Thymus (tissue), 14 donors: ENCODE measurements at places on chromosomes 5 and 9. TPM values are rescaled to one million over a fixed set of nuclear protein-coding genes. Genes with fewer than 3 reads are reported as not detected.

GRCh38 chr9:36802201-36802920 lies 229.7 kb downstream of the MELK start:
- H3K27me3 ChIP-seq: no peaks in the 10 kb centered on the region
- no peak for DNase-seq
- no peaks in the 10 kb centered on the region for H3K4me1 ChIP-seq
- H3K27ac ChIP-seq: no peak overlapping the region
- no peak overlapping the region for H3K4me3 ChIP-seq

DNA sequence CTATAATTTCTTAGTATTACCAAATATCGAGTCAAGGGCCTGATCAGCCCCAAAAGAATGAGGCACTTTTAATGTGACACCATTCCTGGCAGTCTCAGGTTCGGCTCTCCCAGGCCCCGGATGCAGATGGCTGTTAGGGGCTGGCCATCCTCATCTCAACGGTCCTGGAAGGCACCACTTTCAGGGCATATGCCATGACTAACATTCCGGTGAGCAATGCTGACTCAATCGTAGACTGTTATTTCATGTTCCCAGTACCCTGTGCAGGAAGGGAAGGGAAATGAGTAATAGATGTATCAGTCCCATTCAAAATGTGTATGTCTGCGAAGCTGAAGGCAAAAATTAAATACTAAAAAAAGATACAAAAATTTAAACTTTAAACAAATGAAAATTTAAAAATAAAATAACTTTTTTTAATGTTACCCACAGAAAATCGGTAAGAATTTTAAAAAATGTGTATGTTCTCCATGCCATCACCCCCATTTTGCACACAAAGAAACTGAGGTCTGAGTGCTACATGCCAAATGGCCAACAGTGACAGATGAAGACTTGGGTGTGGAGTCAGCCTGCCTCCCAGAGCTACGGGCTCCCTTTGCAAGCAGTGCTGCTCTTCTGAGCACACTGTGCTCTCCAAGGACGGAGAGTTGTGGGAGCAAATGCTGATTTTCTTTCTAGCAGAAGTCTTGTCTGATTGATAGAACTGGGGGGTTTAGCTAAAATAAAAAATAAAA lies 79.0 kb downstream of the GLDC start:
- no peaks in the 10 kb centered on the region for H3K27me3 ChIP-seq
- no peak for DNase-seq
- no peaks in the 10 kb centered on the region for H3K4me1 ChIP-seq
- H3K36me3 ChIP-seq: no peaks in the 10 kb centered on the region
- no peak overlapping the region for H3K4me3 ChIP-seq
- H3K27ac ChIP-seq: no peak overlapping the region

The ADGRV1 gene
- 5.1 TPM for polyA plus RNA-seq

DNA sequence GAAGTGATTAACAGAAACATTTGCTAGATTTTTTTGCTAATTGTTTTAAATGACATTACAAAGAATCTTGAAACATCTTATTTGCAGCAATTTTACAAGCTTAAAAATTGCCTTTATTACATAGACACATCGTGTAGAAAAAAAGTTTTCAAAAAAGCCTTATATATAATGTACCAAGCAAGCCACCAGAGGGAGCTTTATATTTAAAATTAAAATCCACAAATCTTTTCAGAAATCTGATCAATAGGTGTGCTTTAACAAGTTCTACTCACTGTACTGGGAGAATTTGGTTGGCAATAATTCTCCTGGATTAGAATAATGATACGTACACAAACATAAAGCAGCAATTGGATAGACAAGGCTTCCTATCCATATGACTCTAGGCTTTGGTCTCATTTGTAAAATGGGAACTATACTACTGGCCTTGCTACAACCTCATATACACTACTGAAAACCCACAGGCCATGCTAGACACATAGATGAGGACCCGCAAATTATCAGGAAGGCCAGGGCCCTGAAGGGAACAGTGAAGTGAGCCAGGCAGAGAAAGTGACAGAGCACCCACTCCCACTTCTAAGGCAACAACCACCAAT lies 4.8 kb downstream of the PSMB7 start:
- peaks cover 76% of the 10 kb centered on the region for H3K36me3 ChIP-seq
- no peak overlapping the region for H3K27ac ChIP-seq
- H3K27me3 ChIP-seq: no peaks in the 10 kb centered on the region
- H3K4me3 ChIP-seq: no peak overlapping the region
- peaks cover 7% of the 10 kb centered on the region for H3K4me1 ChIP-seq

- H3K4me1 ChIP-seq: no peaks in the 10 kb centered on the region
- H3K27ac ChIP-seq: no peak overlapping the region
- H3K36me3 ChIP-seq: no peaks in the 10 kb centered on the region
- DNase-seq: no peak
- no peaks in the 10 kb centered on the region for H3K27me3 ChIP-seq
These were observed 69.7 kb downstream of the MED10 start for GRCh38 chr5:6308683-6309082.

The BTNL8 gene
- 0.46 TPM for polyA plus RNA-seq

GRCh38 chr9:114706711-114707110 lies 24.7 kb upstream of the TEX48 start:
- H3K36me3 ChIP-seq: no peaks in the 10 kb centered on the region
- no peaks in the 10 kb centered on the region for H3K4me1 ChIP-seq
- no peak overlapping the region for H3K4me3 ChIP-seq
- no peak for DNase-seq

- H3K36me3 ChIP-seq: no peaks in the 10 kb centered on the region
- H3K4me3 ChIP-seq: no peak overlapping the region
- no peaks in the 10 kb centered on the region for H3K4me1 ChIP-seq
- H3K27ac ChIP-seq: no peak overlapping the region
These were observed 626.9 kb upstream of the PTGER4 start for GRCh38 chr5:40052808-40053207.

- peak; percentile 10 for DNase-seq
- H3K4me1 ChIP-seq: no peaks in the 10 kb centered on the region
- H3K27me3 ChIP-seq: no peaks in the 10 kb centered on the region
- no peaks in the 10 kb centered on the region for H3K36me3 ChIP-seq
These were observed 49.2 kb downstream of the EQTN start for GRCh38 chr9:27247756-27248155.

The MLANA gene
- polyA plus RNA-seq: 0.09 TPM

DNA sequence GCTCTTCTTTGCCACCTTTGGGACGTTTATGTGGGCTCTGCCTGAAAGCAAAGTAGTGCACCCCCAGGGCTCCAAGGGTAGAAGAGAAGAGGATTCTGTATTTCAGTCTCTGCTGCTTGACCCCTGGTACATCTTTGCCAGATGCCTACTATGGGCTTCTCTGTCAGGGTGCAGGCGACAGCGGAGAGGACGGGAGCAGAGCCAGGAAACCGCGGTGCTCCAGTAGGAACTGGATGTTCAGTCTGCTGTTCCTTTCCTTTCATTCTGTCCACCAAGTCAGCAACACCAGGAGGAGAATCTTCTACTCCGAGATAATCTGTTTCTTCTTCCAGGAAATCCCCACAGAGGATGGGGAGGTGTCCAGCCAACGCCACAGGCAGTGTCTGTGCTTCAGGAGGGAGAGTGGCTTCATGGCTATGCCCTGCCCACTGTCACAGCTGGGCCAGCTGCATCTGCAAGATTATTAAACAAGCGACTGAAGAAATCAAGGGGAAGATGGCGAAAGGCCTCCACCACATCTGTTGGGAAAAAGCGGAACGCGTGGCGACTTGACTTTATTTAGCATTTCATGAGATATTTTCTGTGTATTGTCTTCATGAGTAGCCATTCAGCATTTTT lies 398.3 kb downstream of the IRX1 start:
- peaks cover 46% of the 10 kb centered on the region for H3K4me1 ChIP-seq
- no peak for DNase-seq
- no peaks in the 10 kb centered on the region for H3K36me3 ChIP-seq
- no peaks in the 10 kb centered on the region for H3K27me3 ChIP-seq
- no peak overlapping the region for H3K27ac ChIP-seq

DNA sequence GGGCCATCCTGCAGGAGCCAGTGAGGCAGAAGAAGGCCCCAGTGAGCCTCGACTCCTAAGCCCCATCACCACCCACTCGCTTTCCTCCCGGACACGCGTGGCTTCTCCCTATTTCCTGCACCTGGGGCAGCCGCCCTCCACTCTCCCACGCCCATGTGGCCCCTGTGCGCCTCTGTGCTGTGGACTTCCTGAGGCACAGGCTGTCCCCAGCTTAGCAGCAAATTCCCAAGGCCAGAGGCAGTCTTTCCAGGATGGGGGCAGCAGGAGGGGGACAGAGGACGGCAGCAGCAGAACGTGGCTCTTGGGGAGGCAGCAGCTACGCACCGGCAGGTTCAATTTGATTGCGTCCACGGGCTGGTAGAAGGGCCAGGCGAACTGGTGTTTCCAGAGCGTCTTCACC lies 14.9 kb downstream of the BRD3 start:
- no peak overlapping the region for H3K4me3 ChIP-seq
- H3K27ac ChIP-seq: no peak overlapping the region
- no peaks in the 10 kb centered on the region for H3K27me3 ChIP-seq
- no peak for DNase-seq
- peaks cover 50% of the 10 kb centered on the region for H3K36me3 ChIP-seq
- H3K4me1 ChIP-seq: no peaks in the 10 kb centered on the region

- H3K27ac ChIP-seq: no peak overlapping the region
- no peaks in the 10 kb centered on the region for H3K27me3 ChIP-seq
- no peak for DNase-seq
- no peak overlapping the region for H3K4me3 ChIP-seq
These were observed 140.0 kb downstream of the GCNT1 start for GRCh38 chr9:76598981-76599380.

GRCh38 chr5:171010086-171010485 lies 148.3 kb downstream of the RANBP17 start:
- H3K4me3 ChIP-seq: no peak overlapping the region
- DNase-seq: no peak
- H3K27me3 ChIP-seq: no peaks in the 10 kb centered on the region
- H3K36me3 ChIP-seq: no peaks in the 10 kb centered on the region
- no peaks in the 10 kb centered on the region for H3K4me1 ChIP-seq

DNA sequence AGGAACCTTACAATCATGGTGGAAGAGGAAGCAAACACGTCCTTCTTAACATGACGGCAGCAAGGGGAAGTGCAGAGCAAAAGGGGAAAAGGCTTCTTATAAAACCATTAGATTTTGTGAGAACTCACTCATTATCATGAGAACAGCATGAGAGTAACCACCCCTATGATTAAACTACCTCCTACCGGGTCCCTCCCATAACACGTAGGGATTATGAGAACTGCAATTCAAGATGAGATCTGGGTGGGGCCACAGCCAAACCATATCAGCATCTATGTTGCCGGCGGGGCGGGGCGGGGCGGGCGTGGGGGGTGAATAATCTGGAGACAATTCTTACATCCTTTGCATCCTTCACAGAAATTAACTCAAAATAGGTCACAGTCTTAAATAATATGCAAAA lies 58.8 kb upstream of the GFPT2 start:
- DNase-seq: no peak
- H3K27me3 ChIP-seq: no peaks in the 10 kb centered on the region
- H3K36me3 ChIP-seq: no peaks in the 10 kb centered on the region

The WWC1 gene
- 6.0 TPM for polyA plus RNA-seq

The ADCY2 gene
- 1.0 TPM for polyA plus RNA-seq

DNA sequence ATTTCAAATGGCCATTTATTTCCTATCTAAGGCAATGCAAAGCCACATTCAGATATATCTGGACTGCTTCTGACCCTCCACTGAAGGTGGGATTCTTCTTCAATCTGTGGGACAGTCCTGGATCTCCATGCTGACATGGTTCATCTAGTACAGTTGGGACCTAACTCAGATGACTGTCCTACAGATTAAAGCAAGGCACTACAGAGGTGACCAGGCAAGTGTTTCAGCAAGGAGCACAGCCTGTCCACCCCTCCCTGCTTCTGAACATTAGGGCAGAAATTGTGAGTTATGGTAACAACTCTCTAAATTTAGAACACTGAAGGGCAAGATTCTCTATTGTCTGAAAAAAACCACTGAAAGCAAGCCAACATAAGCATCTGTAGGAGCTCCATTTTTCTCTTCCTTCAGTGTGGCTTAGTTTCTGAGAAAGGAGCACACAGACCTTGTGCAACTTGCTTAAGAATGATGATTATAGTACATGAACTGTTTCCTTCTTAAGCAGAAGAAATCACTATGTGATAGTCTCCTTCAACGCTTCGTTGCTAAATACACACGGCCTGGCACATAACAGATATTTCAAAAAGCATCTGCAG lies 62.9 kb upstream of the BARX1 start:
- no peaks in the 10 kb centered on the region for H3K36me3 ChIP-seq
- no peak overlapping the region for H3K4me3 ChIP-seq
- H3K4me1 ChIP-seq: no peaks in the 10 kb centered on the region
- no peaks in the 10 kb centered on the region for H3K27me3 ChIP-seq
- DNase-seq: no peak

The SLC34A3 gene
- polyA plus RNA-seq: 0.14 TPM

DNA sequence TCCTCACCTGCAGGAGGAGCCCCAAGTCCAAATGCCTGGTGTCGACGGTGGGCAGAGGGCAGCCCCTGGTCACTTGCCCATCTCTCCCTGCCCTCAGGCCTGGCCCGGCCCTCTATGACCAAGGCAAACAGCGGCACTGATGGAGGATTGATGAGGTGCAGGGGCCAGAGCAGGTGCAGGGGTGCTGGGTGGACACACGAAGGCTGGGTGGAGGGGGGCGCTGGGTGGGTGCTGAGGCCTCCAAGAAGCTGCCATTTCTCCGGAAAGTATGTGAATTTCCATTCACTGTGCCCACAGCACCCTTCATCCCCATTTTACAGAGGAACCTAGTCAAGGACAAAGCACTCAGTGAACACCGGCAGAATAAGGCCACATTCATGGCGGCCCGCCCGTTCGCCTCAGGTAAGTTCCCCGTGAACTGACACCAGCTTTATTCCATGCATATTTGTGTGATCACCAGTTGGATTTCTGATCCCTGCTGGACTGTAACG lies 143.8 kb upstream of the PPP1R26 start:
- peaks cover 10% of the 10 kb centered on the region for H3K27me3 ChIP-seq
- H3K27ac ChIP-seq: no peak overlapping the region
- H3K36me3 ChIP-seq: no peaks in the 10 kb centered on the region
- H3K4me1 ChIP-seq: no peaks in the 10 kb centered on the region
- DNase-seq: no peak
- H3K4me3 ChIP-seq: no peak overlapping the region

The LCP2 gene
- 131 TPM for polyA plus RNA-seq

- H3K4me3 ChIP-seq: no peak overlapping the region
- H3K27me3 ChIP-seq: no peaks in the 10 kb centered on the region
- no peak overlapping the region for H3K27ac ChIP-seq
- H3K4me1 ChIP-seq: no peaks in the 10 kb centered on the region
- no peaks in the 10 kb centered on the region for H3K36me3 ChIP-seq
These were observed 124.2 kb upstream of the ATP10B start for GRCh38 chr5:160976181-160976580.

The IL9 gene
- 2.7 TPM for polyA plus RNA-seq

- DNase-seq: no peak
- no peak overlapping the region for H3K27ac ChIP-seq
- H3K4me3 ChIP-seq: no peak overlapping the region
- H3K36me3 ChIP-seq: no peaks in the 10 kb centered on the region
- no peaks in the 10 kb centered on the region for H3K27me3 ChIP-seq
These were observed 11.1 kb upstream of the CAST start for GRCh38 chr5:96651047-96651446.
